NCI-H187 treated with DMSO at 0.1 percent for 48 hours (cell line): ENCODE measurements at places on chromosomes 7 and 10.

GRCh38 chr7:120919466-120919865 is 31.1 kb upstream of the ING3 start:
- DNase-seq, result no peak

DNA sequence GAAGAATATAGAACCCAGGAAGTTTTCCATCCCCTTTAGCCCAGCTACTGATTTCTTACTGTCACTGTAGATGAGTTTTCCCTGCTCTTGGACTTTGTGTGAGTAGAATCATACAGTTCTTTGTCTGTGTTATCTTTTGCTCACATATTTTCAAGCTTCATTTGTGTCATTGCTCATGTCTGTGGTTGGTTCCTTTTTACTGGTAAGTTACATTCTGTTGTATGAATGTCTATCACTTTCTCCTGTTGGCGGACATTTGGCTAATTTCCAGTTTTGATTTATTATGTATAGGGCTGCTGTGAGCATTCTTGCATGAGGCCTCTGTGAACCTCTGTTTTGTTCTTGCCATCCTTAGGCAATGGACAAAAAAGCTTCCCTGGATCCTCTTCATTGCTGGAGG is 5.3 kb downstream of the GLRX3 start:
- DNase-seq, result no peak

GRCh38 chr7:38628630-38629385 is 2.4 kb downstream of the AMPH start:
- no peak for DNase-seq

DNA sequence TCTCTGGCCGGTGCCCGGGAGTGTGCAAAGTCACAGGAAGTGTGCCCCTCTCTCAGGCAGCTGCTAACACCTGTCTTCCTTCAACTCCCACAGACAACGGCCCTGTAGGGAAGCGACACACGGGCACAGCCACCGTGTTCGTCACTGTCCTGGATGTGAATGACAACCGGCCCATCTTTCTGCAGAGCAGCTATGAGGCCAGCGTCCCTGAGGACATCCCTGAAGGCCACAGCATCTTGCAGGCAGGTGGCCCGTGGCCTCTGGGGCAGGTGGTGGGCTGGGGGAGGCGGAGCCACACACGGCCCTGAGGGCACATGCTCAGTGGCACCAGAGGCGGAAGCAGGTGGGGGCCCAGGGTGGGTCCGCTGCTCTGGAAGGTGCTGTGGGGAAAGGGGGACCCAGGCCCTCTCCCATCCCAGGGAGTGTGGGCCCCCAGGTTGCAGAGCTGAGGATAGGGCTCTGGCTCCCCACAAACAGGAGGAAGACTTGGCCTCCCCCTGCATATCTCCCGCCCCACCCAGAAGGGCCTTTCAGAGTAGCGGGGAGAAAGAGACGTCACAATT is 6.9 kb downstream of the C10orf105 start:
- DNase-seq, result no peak

- no peak for DNase-seq
Observed at GRCh38 chr7:66140924-66141323, 26.3 kb downstream of the CRCP start.

GRCh38 chr7:105826143-105826542 is 50.3 kb downstream of the ATXN7L1 start:
- no peak for DNase-seq

- no peak for DNase-seq
Observed at GRCh38 chr7:8590791-8591190, 157.4 kb downstream of the NXPH1 start.

GRCh38 chr10:106011250-106011649 is 1153.3 kb downstream of the SORCS1 start:
- DNase-seq, result no peak

DNA sequence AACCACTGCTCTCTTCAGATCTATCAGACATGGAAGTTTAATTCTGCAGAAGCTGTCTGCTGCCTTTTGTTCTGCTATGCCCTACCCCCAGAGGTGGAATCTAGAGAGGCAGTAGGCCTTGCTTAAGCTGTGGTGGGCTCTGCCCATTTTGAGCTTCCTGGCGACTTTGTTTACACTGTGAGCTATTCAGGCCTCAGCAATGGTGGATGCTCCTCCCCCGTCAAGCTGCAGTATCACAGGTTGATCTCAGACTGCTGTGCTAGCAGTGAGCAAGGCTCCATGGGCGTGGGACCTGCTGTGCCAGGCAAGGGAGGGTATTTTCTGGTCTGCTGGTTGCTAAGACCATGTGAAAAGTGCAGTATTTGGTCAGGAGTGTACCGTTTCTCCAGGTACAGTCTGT is 45.1 kb upstream of the CDK14 start:
- DNase-seq, result no peak

DNA sequence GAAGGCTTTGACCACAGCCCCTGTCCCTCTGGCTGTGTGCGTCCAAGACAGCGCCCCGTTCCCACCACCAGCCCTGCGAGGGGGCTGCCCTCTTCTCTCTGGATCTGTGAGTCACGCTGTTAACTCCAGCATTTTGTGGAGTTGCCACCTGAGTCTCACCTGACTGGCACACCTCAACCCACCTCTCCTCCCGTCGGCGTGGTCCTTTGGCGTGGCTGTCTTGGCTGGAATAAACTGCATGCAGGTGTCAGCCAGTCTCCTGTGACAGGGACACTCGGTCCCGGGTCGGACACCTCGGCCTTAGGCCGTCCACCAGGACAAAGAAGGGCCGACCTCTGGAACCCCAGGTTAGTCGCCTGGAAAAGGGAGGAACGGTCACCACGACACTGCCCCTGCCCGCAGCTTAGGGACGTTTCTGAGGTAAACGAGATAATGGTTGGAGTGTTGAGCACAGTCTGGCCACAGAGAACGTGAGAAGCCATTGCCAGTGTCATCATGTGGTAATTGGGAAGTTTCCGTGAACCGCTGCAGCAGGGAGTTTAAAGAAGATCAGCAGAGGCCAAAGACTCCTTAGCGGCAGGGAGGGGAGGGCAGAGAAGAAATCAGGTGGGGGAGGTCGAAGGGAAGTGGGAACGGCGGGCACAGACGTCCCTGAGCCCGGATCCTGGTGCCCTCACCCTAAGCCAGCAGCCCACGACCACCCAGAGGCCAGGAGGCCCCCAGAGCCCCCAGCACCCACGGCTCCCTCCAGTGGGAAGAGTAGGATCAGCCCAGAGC is 73.6 kb upstream of the FAM20C start:
- no peak for DNase-seq

DNA sequence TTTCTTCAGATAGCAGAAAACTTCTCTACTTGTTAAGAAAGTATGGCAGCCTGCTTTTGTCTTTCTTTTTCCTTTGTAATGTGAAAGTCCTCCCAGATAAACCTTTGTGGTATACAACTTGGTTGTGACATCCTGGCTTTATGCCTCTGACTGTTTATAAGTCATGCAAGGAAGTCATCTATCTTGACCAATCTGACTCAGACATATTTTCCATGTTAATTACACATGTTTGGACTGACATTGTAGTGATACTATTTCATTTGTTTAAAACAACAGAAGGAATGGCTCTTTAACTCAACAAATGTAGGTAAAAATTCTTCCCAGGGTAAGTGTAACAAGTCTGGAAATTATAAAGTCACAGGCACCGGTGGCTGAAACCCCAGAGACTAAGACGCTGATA is 341.6 kb upstream of the MEOX2 start:
- DNase-seq, result no peak

GRCh38 chr10:95795602-95796001 is 39.6 kb downstream of the ENTPD1 start:
- DNase-seq, result no peak

GRCh38 chr10:117568334-117568733 is 25.8 kb downstream of the EMX2 start:
- no peak for DNase-seq

DNA sequence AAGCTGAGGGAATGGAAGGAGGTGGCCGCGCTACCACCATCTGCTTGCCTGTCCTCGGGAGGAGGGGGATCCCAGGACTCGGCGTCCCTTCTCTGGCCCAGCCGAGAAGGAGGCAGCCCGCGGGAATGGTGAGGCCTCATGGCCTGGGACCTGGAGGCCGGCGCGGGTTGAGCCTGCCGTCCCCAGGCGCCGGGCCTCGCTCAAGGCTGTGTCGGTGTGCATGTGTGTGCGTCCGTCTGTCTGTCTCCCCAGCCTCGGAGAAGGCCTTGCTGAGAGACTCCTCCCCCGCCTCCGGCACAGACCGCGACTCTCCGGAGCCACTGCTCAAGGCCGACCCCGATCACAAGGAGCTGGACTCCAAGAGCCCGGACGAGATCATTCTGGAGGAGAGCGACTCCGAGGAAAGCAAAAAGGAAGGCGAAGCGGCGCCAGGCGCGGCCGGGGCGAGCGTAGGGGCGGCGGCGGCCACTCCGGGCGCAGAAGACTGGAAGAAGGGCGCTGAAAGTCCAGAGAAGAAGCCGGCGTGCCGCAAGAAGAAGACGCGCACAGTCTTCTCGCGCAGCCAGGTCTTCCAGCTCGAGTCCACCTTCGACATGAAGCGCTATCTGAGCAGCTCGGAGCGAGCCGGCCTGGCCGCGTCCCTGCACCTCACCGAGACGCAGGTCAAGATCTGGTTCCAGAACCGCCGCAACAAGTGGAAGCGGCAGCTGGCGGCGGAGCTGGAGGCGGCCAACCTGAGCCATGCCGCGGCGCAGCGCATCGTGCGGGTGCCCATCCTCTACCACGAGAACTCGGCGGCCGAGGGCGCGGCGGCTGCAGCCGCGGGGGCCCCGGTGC is 1.3 kb downstream of the HMX3 start:
- DNase-seq, result no peak

DNA sequence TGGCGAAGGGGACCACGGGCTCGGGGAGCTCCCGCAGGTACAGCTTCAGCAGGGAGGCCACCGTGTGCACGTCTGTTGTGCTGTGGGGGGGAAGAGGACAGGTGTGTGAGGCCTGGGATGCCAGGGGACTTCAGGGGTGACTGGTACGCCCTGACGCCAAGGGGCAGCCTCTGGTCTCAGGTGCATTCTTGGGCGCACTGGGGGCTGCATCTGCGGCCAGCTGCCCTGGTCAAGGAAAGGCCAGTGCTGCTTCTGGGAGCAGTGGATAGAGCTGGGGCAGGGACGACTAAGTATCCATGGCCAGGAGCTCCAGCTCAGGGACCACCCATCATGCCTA is 148.5 kb downstream of the MAPK8 start:
- no peak for DNase-seq

DNA sequence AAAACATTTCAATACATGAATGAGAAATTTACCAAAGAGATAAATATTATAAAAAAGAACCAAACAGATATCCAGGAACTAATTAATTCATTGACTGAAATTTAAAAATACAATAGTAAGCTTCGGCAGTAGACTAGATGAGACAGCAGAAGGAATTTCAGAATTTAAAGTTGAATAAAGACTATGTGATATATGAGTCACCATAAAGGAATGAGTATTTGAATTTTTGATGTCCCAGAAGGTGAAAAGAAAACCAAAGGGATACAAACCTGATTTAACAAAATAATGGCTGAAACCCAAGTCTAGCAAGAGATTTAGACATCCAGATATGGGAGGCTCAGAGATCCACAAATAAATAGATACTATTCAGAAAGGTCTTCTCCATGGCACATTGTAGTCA is 623.9 kb upstream of the FOXK1 start:
- no peak for DNase-seq

GRCh38 chr7:69295977-69296376 is 302.3 kb upstream of the AUTS2 start:
- no peak for DNase-seq

DNA sequence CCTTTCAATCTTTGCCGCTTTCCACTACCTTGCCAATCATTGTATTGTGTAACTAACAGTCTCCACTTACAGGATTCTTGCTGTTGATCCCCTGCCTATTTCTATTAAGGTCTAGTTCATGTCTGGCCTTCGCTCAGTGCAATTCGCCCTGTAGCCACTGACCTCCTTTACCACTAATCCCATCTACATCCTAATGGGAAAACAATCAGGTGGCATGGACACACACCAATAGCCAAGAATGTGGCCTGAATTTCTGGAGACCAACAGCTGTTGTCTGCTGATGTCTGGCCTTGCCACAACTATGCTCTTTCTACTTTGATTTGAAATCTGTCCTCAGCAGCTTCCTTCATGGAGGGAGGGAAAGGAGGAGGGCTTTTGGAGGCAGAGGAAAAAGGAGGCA is 546.2 kb downstream of the SORCS3 start:
- no peak for DNase-seq

- no peak for DNase-seq
Observed at GRCh38 chr7:30702200-30702599, 19.9 kb upstream of the CRHR2 start.

DNA sequence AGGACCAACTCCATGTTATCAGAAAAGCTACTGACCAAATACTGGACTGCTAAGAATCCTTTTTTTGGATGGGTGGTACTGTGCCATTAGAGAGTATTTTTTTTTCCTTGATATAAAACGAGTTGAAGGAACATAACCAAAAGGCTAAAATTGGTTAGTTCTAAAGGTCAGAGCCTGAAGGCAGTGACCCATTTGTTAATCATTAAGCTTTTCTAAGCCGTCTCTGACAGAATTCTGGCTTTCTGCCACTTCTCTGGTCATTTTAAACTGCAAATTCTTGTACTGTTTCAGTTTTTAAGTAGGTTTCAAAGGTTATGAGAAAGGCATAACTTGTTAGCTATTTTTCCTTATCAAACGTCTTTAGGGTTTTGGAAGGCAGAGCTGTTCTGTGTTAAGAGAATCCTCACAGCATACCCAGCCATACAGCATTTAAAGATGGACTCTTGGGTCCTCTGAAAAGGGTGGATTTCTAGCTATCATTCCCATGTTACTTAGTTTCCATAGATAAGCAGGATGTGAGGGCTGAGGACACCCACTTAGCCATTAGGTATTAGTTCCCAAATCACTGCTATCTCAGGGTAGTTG is 196.8 kb downstream of the RNLS start:
- no peak for DNase-seq

GRCh38 chr7:24227603-24228359 is 56.2 kb upstream of the NPY start:
- DNase-seq, result no peak
